Renal pelvis (tissue), 12 donors: ENCODE measurements at places on chromosomes 11 and 22. TPM values are rescaled to one million over a fixed set of nuclear protein-coding genes. Genes with fewer than 3 reads are reported as not detected.
A peak's percentile ranks its signal among the peaks of the same experiment; 100 is the strongest.

The OR4A16 gene
- polyA plus RNA-seq, result not detected

GRCh38 chr11:117502779-117503100 lies 175.1 kb downstream of the CEP164 start:
- no peak for DNase-seq

- no peak for DNase-seq
Observed at GRCh38 chr11:5043380-5043779, 2.9 kb upstream of the OR52J3 start.

GRCh38 chr11:17384002-17384511 lies 4.4 kb downstream of the KCNJ11 start:
- DNase-seq, result peak; percentile 82

DNA sequence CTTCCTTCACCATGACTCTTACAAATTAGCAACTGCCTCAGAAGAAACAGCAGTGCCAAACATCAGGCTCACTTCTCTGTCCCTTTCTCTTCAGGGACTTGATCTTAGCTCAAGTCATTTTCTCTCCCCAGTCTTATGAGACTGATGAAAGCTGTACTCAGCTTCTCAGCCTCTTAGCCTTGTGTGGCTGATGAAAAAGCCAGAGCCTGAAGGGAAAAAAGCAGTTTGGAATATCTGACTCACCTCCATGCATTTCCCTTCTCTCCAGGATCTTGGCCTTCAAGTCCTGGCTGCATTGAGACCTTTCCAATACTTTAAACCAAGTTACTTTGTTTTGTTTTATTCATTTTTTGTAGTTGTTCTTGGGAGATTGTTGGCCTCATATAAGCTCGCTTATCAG lies 195.9 kb downstream of the SPON1 start:
- no peak for DNase-seq

DNA sequence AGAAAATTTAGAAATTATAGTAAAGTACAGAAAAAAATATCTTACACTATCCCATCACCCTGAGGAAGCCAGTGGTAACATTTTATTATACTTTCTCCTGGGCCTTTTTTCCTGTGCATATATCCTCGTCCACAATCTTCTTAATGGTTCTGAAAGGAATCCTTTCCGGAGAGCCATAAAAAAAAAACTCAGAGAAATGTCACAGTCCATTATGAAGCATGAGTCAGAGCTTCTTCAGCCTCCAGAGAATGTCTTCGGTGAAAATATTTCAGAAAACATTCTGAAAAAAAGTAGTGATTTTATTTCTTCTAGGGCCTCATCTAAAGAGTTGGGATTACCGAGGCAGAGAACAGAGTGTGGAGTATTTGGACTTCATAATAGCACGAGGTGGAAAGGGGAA lies 163.4 kb downstream of the INSC start:
- no peak for DNase-seq

The PKP3 gene
- 6.7 TPM for polyA plus RNA-seq

The TESMIN gene
- polyA plus RNA-seq, result 21.5 TPM

GRCh38 chr11:44006917-44007361 lies 40.8 kb upstream of the ACCSL start:
- DNase-seq, result no peak

DNA sequence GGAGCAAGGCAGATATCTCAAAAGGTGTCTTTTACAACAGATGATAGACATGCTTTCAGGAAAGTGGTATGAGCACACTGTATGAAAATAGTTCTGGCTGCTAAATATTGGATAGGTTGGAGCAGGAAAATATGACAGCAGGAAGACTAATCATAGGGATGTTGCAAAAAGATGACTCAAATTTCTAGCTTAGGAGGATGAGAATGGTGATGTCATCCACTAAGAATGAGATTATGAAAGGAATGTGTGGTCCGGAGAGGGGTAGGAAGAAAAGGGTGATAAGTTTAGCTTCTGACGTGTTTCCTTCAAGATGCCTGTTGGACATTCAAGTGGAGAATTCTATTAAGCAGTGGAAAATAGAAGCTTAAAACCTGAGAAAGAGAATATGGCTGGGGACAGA lies 46.4 kb downstream of the RCN1 start:
- DNase-seq, result no peak

GRCh38 chr11:37849706-37850105 lies 1251.7 kb upstream of the RAG2 start:
- peak; percentile 1 for DNase-seq

DNA sequence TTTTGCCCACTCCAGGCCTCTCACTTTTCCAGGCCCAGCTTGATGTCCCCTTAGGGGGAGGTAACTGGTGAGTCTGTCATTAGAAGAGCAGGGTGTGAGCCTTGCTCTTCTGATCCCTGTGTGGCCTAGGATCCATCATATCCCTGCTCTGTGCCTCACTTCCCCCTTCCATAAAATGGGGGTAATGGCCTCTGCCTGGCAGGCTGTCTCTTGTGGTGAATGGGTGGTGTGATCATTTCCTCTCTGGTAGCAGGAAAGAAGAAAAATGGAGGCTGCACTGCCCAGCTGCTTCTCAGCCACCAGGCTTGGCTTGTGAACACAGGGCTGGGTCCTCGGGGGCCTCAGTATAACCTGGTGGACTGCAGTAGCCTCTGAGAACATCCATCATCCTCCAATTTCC lies 5.6 kb downstream of the ARHGEF17 start:
- DNase-seq, result no peak

DNA sequence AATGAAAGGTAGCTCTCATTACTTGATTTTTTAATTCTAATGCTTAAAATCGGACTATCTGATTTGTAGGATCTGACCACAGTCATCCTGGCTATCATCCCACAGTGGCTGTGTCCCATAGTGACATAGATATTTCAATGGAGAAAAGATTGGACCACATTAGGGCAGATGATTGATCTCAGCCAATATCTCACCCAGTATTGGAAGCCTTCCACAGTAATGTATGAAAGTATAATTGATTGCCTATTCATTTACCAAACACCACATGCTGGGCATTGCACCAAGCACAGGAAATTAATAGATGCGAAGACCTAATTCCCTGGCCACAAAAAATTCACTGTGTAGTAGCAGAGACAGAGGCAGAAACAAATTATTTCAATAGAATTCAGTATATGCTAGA lies 37.6 kb downstream of the FZD4 start:
- DNase-seq, result no peak

DNA sequence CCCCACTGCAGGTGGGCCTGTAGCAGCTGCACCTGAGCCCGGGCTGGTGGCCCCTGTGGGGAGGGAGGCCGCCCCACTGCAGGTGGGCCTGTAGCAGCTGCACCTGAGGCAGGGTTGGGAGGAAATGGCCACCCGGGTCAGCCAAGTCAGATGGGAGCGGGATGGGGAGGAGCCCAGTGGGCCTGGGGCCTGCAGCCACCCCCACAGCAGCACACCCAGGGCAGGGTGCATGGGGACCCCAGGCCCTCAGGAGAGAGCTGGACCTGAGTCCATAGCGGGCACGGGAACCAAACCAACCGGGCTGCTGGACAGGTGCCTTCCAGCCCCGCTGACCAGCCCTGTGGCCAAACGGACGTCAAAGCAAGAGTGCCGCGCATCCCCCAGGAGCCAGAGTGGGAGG lies 61.7 kb downstream of the BRD1 start:
- DNase-seq, result no peak

DNA sequence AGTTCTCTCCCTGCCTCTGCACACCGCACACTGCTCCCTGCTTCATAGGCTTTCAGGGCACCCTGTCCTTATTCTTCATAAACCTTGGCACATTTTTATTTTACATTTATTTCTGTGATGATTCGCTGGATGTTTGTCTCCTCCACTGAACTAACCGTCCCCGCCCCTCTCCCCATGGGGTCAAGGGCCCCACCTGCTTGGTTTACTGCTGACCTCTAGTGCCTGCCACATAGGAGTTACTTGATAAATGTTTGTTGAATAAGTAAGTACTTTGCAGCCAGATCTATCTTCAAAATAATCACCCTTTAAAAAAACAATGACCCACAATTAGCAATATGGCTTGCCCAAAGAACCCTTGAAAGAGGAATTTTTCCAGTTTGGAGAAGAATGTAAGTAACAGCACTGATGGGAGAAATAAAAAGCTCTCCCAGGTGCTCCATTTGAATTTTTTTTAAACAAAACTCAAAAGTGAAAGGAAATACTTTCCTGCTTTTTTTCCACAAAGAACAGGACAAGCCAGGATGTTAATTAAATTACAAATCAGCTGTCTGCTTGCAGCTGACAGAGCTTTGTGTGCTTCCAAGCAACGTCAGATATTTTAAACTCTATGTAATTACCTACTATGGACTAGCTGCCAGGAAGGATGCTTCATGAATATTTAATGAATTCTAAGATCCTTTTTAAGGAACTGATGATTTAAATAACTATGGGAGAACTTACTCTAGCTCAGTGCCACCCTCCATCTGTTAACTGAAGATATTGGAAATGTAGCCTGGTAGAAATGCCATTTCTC lies 1083.6 kb downstream of the DLG2 start:
- DNase-seq, result no peak

The PDE3B gene
- polyA plus RNA-seq, result 7.5 TPM

DNA sequence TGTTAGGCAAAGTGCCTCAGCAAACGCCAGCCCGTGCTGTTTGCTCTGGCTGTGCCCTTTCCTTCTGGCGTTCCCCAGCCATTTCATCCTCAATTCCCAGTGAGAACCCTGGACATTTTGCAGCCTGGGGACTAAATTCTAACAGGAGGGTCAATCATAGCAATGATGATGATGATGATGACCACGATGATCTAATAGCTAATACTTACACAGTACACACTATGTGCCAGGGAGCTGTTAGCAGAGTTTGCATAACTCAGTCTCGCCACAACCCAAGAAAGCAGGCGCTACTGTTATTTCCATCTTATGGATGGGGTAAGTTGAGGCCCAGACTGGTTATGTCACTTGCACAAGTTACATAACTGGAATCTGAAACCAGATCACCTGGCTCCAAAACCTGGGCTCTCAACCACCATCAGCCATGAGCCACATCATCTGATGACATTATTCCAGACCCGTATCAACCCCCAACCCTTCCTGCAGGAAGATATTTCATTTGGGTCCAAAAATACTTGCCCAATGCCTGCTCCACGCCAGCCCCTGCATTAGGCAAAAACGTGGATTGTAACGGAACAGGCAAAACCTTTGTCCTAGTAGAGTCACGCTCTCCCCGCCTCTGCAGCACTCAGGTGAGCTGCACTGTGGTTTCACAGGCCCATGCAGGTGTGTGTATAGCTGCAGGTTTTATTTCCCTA lies 132.6 kb upstream of the SERPIND1 start:
- DNase-seq, result no peak

DNA sequence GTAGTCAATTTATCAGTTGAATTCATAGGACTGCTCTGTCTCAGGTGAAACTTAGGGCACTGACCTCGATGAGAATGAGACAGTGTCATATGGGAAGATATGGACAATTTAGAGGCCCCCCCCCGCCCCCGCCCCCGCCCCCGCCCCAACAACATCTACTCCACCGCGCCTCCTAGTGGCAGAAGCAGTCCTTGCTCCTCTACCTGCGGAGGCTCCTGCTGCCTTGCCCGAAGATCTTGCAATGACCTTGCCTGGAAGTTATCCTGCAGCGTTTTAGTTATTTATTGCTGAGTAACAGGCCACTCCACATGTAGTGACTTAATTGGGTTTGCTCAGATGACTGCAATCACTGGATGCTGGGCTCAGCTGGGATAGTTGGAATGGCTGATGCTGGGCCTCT lies 15.2 kb downstream of the SERPINH1 start:
- no peak for DNase-seq

DNA sequence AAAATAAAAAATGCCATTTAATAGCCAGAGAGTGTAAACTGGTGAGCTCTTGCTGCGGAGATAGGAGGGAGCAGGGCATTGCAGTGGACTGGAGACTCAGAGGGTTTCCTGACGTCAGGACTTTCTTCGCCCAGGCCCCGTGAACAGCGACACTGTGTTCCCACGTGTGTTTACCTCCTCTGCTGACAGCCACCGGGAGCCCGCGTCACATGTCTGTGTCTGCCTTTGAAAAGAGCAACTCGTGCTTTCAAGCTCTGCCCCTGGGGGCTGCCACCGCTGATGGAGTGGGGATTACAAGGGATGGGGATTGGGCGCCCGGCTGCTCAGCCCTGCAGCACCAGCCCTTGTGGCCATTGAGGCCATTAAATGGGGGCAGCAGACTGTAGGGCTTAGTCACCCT lies 3.3 kb downstream of the TANGO2 start:
- DNase-seq, result no peak

The HDHD5 gene
- 46.6 TPM for polyA plus RNA-seq

DNA sequence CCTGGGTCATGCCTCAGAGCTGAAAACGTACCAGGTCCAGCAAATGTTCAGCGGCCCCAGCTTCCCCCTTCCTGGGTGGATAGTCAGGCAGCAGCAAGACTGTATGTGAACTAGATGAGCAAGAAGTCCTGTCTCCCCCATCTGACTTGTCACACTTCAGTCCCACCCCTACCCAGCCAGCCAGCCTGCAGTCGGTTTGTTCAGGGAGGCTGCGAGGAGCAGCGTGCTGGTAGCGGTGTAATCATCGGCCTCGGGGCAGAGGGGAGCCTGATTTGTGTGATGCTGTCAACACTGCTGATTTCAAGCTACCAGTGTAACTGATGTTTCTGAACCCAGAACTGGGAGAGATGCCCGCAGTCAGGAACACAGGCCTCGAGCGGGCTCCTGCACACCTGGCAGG lies 9.6 kb downstream of the TMEM258 start:
- DNase-seq, result no peak

DNA sequence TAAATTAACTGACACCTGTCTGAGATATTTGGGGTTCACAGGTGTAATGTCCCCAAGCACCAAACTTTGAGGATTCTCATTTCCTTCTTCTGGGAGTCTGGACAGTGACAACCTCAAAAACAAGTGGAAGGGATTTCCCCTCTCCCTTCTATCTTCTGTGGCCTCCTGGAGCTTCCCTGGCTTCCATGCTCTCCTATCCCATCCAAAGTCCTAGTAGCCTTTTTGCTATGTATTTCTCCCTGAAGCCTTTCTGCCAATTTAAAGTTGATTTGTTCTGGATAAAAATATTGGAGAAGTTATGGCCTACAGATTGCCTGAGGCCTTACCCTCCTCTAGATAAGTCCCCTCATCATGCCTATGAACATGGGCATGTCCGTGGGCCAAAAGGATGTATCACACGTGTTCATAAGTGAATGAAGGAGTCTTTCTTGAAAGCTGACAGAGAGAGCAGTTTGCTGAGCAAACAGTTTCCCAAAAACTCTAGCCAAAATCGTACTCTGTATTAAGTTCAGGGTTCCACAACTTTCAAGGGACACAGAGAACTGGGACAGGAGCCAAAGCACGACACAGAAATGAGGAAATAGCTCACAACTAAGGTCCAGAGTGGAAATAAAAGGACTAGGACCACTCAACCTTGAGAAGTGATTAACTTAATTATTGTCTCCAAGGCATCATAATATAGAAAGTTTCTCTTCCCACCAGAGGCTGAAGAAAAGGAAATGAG lies 6.7 kb downstream of the HEPACAM start:
- no peak for DNase-seq

The STIM1 gene
- polyA plus RNA-seq, result 31.3 TPM

The MFRP gene
- polyA plus RNA-seq, result not detected

DNA sequence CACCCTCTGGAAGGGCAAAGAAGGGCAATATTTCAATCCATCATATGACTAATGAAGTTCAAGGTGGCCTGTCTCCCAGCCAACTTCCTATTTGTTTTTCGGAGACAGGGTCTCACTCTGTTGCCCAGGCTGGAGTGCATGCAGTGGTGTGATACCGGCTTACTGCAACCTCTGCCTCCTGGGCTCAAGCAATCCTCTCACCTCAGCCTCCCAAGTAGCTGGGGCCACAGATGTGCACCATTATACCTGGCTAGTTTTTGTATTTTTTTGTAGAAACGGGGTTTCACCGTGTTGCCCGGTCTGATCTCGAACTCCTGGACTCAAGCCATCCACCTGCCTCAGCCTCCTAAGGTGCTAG lies 13.4 kb downstream of the ABTB2 start:
- DNase-seq, result no peak
